ENCODE measurements at places on chromosomes 16 and 17.

DNA sequence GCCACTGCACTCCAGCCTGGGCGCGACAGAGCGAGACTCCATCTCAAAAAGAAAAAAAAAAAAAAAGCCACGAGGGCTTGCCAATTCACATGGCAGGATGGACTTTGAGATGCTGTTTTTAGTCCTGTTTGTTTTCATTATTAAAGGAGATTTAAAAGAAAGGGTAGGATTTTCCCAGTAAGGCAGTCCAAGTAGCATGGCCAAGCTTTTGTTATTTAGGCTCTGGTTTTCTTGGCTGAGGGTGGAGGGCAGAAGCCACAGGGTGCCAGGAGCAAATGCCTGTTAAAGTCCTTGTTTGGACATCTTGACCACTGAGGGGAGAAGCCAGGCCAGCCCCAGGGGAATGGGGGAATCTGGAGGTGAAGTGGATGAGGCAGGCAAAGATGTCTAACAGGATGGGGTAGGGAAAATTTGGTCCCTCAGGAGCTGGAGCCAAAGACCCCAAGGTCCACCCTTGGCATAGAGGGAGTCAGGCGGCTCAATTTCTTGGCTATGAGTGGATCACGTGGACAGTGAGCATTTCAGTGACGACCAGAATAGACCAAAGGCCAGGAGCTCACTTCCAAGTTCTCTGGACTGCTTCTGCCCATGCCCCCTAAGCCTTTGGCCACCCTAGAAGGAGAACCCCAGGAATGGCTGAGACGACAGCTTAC is 20.8 kb upstream of the PLLP start:
- DNase-seq, result no peak

DNA sequence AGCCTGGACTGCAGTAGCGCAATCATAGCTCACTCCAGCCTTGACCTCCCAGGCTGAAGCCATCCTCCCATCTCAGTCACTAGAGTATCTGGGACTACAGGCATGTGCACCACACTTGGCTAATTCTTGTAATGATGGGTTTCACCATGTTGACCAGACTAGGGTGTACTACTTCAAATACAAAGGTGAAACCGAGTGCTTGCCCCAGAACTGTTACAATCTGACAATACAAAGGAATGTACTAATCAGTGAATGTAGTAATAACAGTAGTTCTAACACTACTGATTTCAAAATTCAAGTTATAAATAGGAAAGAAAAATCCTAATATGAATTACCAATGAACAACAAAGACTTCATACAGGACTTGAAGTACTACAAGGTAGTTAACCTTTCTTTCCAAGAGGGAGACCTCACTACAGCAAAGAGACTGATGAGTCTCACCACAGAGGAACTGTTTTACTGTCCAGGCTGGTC is 24.4 kb downstream of the CRK start:
- no peak for DNase-seq

GRCh38 chr17:82218349-82219075 is 5.9 kb upstream of the CCDC57 start:
- no peak for DNase-seq

- no peak for DNase-seq
These were observed 3.3 kb downstream of the RARA start for GRCh38 chr17:40312131-40312731.

DNA sequence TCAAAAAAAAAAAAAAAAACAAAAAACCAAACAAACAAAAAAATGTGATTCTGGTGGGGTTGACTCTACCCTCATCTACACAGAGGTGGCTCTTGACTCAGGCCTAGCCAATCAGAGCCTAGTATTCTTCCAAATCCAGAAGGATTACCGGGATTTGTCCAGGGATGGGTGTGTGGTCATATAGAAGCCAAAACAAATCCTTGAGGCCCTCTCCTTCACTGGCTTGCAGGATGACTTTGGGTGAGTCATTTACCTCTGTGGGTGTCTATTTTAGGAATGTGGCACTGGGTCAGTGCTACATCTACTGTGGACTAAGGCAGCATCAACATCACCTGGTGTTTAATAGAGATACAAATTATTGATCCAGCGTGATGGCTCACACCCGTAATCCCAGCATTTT is 93.2 kb upstream of the RBBP6 start:
- no peak for DNase-seq

DNA sequence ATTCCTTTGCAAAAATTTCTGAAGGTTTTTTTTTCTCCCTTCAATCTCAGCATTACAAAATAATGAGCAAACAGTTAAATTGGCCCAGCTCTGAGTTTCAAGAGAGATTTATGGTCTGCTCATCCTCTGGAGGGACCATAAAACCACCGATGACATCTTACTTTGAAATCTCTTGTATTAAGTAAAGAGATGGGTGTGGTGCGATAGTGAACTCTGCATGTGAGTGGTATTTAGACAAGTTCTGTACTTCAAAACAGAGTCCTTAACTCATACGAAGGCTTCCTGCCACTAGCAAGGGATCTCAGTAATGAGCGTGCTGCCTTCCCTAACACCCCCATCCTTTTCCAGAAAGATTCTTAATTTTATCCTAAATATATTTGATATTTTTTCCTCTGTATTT is 2.1 kb downstream of the FAM20A start:
- no peak for DNase-seq

- DNase-seq, result no peak
These were observed 116.0 kb upstream of the ERCC4 start for GRCh38 chr16:13803974-13804373.

DNA sequence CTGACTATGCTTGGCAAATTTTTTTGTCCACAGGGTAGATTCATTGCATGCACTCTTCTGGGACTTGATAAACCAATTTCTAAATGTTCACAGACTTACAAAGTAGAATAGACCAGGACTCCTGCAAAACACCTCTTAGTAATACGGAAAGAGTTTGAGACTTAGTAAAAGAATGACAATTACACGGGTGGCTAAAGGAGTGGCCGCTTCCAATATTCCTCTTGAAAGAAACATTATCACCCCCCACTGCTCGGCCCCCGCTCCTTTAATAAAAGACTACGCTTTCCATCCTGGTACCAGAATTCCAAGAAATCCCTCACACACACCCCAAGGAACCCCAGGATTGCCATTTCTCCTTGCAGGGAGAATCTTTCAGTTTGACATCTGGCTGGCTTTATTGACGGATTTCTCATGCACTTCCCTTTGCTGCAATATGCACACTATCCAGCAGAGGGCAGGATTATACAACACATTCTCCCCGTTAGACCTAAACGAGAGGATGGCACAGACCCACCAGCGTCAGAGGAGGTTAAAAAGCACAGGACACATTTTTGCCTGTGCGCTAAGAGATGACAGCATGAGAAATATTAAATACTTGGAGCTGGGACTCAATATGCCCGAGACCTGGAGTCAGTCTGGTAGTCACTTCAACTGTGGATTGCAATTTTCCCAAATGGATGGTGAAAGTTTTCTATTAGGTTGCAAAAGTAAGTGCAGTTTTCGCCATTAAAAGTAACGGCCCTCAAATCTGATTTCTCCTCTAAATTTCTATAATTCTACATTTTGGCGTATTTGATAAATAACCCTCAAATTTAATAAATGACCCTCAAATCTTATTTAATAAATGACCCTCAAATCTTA is 46.6 kb upstream of the NUDT7 start:
- peak; percentile 47 for DNase-seq

DNA sequence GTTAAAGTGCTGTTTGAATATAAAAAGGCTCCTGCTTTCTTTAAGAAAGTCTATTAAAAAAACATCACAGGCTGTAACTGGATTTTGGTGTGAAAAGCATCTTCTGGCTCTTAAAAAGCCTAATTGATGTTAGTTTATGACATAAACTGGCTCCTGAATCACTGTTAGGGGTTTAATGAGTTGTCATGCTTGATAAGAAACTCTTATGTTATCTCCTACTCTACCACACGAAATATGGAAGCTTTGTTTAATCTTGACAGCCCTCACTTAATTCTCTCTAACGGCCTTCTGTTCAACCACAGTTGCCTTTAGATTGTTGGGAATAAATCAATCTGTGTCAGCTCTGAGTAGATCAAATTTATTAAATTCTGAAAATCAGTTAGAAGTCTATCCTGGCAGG is 51.5 kb downstream of the CPPED1 start:
- no peak for DNase-seq

GRCh38 chr17:71634376-71634775 is 486.4 kb upstream of the SOX9 start:
- DNase-seq, result peak; percentile 2

DNA sequence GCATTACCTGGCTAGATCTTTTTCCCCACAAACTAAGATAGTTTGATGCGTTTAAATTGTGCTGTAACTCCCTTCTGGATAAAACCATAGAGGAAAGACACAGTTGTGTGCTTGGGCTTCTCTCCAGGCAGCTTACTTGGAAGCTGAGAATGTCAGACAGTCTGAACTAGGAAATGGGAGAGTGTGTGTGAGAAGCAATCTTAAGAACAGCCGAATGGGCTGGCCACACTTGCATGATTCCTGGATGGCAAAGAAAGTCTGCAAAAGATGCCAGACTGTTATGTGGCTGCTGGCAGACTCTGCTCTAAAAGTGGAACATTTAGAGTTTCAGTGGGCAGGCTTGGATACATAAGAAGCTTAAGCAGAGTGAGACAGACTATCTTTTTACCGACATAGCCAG is 384.3 kb upstream of the PSMD7 start:
- DNase-seq, result no peak

- DNase-seq, result no peak
These were observed 34.7 kb downstream of the MYO15A start for GRCh38 chr17:18143044-18143936.

DNA sequence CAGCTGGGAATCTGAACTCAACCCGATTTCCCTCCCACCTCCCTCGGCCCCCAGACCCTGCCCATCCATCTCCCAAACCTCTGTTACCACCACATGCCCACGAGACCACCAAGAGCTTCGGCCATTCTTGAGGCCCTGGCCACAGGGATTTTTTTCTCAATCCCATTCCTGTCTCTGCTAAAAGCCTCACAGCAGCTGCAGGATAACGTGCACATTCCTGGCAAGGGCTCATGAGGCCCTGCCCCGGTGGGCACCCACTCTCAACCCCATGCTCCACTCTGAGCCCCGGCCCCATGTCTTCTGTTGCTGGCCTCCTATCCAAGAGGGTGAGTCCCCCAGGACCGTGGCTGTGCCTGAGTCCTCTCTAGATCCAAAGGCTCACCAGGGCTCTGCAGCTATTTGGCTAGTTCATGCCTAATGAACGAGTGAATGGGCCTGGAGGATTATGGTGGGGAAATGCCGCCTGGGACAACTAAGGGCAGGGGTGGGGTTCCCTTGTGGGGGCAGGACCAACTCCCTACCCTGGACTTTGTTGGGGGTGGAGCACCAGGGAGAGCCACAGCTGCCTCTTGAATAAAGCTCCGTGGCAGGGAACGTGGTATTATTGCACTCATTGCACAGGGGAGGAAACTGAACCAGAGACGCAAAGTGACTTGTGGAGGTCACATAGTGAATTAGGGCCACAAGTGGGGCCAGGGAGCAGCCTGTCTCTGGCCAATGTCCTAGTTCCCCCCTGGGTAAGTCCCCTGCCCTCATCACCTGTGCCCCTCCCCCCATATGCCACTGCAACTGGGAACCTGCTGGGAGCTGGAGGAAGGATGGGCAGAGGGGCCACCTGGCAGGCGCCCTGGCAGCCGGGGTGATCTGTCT is 113.8 kb upstream of the SMURF2 start:
- no peak for DNase-seq

GRCh38 chr16:46787909-46788308 is 39.8 kb upstream of the MYLK3 start:
- no peak for DNase-seq

DNA sequence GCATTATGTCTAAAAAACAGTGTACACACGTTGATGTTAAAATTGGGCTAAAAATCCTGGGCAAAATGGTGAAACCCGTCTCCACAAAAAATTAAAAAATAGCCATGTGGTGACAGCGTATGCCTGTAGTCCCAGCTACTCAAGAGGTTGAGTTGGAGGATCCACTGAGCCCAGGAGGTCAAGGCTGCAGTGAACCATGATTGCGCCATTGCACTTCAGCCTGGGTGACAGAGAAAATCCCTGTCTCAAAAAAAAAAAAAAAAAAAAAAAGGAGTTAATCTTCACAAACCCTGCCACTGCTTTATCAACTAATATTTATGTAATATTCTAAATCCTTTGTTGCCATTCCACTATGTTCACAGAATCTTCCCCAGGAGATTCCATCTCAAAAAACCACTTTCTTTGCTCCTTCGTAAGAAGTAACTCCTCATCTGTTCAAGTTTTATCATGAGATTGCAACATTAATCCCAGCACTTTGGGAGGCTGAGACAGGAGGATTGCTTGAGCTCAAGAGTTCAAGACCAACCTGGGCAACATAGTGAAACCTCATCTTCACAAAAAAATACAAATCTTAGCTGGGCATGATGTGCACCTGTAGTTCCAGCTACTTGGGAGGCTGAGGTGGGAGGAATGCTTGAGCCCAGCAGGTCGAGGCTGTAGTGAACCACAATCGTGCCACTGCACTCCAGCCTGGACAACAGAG is 1.9 kb upstream of the C16orf87 start:
- no peak for DNase-seq

- DNase-seq, result no peak
These were observed 630.2 kb downstream of the WWOX start for GRCh38 chr16:78729687-78730086.

GRCh38 chr16:49651996-49652395 is 203.9 kb downstream of the ZNF423 start:
- DNase-seq, result no peak

- no peak for DNase-seq
These were observed 48.7 kb upstream of the AMZ2 start for GRCh38 chr17:68198931-68199836.

- DNase-seq, result no peak
These were observed 33.2 kb upstream of the STH start for GRCh38 chr17:45965812-45966211.

DNA sequence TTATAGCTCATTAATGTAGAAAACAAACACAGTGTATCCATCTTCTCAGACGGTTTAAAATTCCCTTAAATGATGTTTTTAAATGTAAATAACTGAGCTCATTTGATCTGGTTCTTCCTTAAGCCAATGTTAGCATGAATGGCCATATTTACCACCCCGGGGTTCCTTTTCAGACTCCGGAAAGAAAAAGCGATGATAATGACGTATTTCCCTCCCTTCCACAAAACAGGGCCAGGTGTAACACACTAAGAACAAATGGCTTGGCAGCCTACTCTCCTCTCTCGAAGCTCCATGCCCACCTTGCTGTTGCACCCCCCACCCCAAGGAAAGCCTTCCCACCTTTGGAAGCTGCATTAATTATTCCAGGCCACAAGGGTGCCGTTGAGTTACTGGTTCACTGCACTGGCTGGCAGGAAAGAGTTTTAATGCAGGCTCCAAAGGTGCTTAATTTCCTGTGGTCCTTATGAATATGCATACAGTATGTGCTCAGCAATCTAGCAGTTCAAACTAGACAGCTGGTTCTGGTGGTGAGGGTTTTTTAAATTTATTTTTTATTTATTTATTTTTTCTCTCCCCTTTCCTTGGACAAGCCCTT is 378.9 kb downstream of the WWOX start:
- no peak for DNase-seq

- DNase-seq, result no peak
These were observed 84.6 kb downstream of the PARN start for GRCh38 chr16:14545346-14545884.

- no peak for DNase-seq
These were observed 17.9 kb downstream of the CA7 start for GRCh38 chr16:66862023-66862520.
